ENCODE measurements at places on chromosomes 3 and 15. TPM values are rescaled to one million over a fixed set of nuclear protein-coding genes. Genes with fewer than 3 reads are reported as not detected.

Gene TLR9
- 0.28 TPM for polyA plus RNA-seq

Gene GABRB3
- 2.3 TPM for polyA plus RNA-seq

DNA sequence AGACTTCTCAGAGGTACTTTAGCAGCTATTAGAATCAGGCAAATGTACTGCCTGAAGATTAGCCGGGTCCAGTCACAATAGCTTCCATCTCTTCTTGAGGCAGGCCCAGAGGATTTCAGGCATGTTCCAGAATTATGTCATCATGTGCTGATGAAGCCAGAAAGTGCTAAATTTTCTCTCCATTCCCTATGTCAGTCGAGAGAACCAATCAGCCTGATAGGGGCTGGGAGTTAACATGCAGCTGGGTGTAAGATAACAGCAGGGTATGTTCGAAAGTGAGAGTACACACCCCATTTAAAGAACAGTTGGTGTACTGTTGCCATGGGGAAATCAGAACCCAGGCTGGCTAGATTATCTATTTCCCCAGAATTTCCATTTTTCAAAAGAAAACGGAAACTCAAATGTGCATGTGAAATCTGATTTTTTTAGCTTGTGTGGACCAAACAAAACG is 48.7 kb downstream of the MYH15 start:
- DNase-seq = peak; percentile 66

DNA sequence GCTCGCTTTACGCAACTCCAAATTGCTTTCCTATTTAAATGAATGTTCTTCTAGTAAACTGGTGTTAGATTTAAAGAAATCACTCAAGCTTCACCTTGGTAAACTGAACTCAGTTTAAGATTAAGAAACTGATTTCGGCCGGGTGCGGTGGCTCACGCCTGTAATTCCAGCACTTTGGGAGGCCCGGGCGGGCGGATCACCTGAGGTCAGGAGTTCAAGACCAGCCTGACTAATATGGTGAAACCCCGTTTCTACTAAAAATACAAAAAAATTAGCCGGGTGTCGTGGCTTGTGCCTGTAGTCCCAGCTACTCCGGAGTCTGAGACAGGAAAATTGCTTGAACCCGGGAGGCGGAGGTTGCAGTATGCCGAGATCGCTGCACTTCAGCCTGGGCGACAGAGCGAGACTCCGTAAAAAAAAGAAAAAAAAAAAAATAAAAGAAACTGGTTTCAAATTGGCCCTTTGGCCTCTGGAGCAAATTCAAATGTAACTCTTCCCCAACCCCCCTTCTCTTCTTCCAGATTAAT is 1.7 kb downstream of the SKIL start:
- no peak for DNase-seq

DNA sequence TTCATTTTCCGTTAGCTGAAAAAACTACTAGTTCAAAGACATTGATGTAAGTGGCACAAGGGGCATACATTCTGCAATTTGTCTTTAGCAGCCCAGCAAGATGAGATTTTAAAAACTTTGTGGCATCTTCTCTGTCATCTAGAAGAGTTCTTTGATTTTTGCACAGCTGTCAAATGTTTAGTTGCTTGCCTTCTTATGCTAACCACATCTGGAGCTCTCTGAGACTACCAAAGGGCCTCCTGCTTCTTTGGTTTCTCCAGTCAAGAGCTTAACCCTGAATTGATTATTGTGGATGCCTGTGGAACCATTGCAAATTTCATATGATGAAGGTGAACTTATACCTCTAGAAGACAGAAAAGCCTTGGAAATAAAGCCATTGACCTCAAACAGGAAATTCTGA is 468.7 kb upstream of the RGMA start:
- DNase-seq = no peak

- no peak for DNase-seq
Measured at GRCh38 chr3:121584418-121584817, 8.8 kb upstream of the FBXO40 start.

DNA sequence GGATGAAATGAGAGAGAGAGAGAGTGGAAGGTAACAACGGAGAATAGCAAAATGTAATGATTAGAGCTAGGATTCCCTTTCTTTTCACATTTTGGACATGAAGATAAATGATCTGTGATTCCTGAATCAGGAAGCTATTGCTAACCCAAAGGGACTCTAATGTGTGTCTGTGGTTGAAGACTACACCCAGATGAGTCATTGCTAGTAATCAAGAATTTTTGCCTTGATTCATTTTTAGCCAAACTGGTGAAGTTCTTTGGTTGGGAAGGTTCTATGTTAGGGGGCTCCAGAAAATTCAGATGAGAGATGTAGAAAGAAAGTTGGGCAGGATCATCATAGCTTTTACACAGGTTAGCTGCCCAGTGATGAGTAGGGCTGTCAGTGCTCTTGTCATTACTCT is 116.4 kb downstream of the DUT start:
- DNase-seq = no peak
